ENCODE measurements at places on chromosomes 12 and 14.

- DNase-seq = no peak
Observed at GRCh38 chr14:29528889-29529288, 398.8 kb downstream of the PRKD1 start.

DNA sequence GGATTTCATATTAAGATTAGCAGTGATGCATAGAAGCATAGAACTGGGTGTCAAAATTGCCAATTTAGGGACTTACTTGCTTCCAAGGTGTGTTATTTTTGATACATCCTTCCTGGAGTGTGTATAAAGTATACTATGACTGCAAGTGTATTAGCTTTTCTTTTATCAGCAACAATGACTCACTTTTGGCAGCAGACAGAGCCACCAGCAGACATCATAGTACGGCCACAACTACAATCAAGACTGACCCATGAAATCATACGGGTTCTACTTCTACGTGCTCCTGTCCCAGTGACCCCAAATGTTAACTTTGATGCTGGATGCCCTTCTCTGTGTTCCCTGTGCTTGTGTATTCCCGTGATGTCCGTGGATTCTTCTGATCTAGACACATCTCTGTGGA is 443.9 kb downstream of the TMEM132D start:
- no peak for DNase-seq

GRCh38 chr14:67413806-67414769 is 2.1 kb upstream of the PLEK2 start:
- DNase-seq = no peak

DNA sequence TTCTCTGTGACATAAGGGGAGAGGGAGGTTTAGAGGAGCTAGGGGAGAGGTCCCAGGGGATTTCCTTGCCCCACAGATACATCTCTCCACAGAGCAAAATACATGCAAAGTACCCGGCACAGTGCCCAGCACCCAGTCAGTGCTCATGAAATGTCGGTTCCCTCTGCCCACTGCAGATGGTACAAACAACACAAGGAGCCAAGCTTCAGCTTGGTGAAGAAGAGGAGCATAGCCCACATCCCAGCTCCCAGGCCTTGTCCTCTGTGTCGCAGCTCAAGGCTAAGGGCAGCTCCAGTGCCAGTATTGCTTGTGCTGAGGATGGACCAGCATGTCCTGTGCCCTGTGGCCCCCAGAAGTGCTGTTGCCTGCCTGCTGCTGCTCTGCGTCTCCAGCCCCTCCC is 35.0 kb upstream of the FKBP4 start:
- DNase-seq = no peak

- no peak for DNase-seq
Observed at GRCh38 chr12:127024791-127025190, 1242.2 kb upstream of the TMEM132C start.

DNA sequence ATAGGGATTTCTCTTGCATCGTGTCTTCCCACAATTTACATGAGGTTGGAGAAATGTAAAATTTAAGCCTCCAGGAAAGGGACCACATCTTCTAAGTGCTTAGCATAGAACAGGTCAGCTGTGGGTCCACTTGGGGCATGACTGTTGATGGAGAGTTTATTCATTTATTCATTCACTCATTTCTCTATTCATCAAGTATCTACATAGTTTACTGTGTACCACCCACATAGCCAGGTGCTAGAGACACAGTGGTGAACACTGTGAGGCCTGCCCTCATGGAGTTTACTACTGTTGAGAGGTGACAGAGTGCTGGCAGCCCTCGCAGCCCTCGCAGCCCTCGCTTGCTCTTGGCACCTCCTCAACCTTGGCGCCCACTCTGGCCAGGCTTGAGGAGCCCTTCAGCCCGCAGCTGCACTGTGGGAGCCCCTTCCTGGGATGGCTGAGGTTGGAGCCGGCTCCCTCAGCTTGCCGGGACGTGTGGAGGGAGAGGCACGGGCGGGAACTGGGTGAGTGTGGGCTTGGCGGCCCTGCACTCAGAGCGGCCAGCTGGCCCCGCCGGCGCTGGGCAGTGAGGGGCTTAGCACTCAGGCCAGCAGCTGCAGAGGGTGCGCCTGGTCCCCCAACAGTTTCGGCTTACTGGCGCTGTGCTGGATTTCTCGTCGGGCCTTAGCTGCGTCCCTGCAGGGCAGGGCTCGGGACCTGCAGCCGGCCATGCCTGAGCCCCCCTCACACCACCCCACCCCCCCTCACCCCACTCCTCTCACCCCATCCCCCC is 1.7 kb upstream of the JPH4 start:
- DNase-seq = no peak

DNA sequence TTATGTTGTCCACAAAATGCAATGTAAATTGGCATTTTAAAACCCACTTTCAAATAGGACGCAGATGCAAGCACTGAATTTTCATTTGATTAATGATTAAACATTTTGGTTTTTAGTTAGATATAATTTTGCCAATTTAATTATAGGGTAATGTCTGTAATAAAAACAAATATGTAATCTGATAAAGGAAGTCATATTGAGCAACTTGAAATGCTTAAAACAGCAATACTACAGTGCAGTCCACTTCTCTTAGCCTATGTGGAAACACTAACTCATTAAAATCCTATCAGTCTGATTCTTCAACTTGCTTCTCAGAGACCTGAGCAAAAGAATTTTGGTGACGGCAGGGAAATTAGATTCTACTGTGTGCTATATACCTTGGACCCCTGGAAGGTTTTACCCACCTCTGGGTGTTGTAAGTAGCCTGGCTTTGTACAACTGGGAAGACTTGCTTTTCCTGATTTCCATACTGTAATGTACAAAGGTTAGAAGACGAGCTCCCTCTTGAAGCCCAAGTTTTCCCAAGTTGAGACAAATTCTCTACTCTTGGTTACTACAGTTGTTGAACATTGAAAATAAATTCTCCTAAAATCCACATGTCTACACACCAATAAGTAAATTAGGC is 4.1 kb downstream of the TRHDE start:
- DNase-seq = no peak

DNA sequence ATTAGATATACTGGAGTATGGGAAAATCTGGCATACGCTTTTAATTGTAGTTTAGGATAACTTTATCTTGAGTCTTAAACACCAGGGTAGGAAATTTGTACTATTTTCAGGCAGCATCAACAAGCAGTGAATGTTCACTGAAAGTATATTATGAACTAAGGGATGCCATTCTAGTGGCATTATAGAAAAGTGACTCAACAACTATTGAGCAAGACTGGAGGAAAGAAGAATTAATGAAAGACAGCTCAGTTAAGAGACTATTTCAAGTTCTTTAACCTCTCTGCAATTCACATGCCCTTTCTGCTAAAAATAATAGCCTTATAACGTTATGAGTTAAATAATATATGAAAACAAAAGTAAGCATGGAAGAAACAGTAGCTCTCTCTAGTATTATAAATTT is 343.1 kb downstream of the FSCB start:
- DNase-seq = no peak

GRCh38 chr14:77808250-77808649 is 8.3 kb downstream of the ADCK1 start:
- no peak for DNase-seq

GRCh38 chr14:75441728-75442127 is 13.9 kb downstream of the JDP2 start:
- DNase-seq = no peak

- DNase-seq = no peak
Observed at GRCh38 chr14:56304456-56304855, 186.2 kb downstream of the PELI2 start.

- DNase-seq = no peak
Observed at GRCh38 chr12:19574601-19575000, 135.3 kb downstream of the AEBP2 start.

Measured in stimulated activated CD4-positive, alpha-beta T cell treated with anti-CD3 and anti-CD28 coated beads, TNF-alpha, amount 100 ng/mL, for 1 hour (primary cell).